ENCODE measurements at places on chromosomes 1 and 21. TPM values are rescaled to one million over a fixed set of nuclear protein-coding genes. Genes with fewer than 3 reads are reported as not detected.
A peak's percentile ranks its signal among the peaks of the same experiment; 100 is the strongest.

GRCh38 chr1:51643362-51643761 lies 26.5 kb downstream of the OSBPL9 start:
- DNase-seq: no peak

DNA sequence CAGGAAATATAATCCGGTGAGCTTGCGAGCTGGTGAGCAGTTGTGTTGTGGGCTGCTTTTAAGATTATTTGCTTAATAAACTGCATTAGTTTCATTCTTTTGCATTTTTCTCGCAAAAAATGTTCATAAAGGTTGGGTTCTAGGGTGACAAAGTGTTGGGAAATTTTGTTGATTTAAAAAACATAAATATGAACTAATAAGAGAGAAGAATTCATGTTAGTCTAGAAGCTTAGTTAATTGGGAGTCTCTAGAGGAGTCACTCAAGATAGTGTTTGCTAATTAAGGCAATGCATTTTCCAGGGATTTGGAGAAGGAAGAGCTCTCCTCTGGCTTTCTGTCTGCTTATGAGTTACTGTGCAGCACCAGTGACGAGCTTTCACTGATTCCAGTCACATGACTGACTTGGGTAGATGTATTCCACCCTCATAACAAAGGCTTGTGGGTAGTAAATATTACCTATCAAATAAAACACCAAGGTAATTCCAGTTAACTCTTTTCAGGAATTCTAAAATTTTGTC lies 417.0 kb downstream of the PTBP2 start:
- DNase-seq: no peak

GRCh38 chr1:81543764-81544163 lies 257.0 kb upstream of the ADGRL2 start:
- no peak for DNase-seq

The KRTAP13-2 gene
- not detected for total RNA-seq

GRCh38 chr1:166902279-166902678 lies 26.2 kb upstream of the TADA1 start:
- peak; percentile 53 for DNase-seq

The HES5 gene
- total RNA-seq: not detected

The TRIM63 gene
- total RNA-seq: not detected

DNA sequence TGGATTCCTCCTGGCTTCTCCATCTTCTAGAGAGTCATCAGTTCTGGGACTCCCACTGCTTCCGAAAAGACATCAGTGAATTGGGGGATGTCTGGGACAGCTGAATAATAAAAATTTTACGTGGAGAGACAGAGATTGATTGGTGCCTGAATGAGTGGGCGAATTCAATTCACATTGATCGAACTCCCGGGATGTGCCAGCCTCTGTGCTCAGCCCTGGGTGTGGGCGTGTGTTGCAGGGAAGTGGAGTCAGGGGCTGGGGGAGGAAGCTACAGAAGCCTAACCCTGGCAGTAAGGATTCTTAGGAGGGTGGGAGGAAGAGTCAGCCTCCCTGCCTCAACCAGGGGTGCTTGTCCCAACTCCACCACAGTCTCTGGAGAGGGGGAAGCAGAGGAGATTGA lies 18.0 kb upstream of the STUM start:
- DNase-seq: no peak

All from Daoy (cell line).